ENCODE measurements at places on chromosomes 16 and 17.

DNA sequence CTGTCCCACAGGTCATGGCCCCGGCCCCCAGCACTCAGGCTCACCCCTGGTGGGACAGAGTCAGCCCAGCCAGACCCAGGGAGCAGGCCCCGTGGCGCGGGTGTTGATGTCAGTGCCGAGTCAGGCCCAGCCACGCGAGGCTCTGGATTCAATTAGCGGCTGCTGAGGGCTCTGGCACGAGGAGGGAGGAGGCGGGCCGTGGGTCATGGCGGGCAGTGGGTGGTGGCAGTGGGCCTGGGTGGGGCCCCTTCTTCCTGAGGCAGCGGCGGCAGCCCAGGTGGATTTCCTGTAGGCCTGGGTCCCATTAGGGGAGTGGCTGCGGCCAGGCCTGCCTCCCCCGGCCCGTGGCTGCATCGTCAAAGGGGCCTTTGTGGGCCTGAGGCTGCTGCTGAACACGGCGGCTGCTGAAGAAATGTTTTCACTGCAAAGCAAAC is 12.9 kb downstream of the VASN start:
- no peak for DNase-seq

GRCh38 chr16:72999541-73000019 is 48.3 kb downstream of the ZFHX3 start:
- DNase-seq: no peak

DNA sequence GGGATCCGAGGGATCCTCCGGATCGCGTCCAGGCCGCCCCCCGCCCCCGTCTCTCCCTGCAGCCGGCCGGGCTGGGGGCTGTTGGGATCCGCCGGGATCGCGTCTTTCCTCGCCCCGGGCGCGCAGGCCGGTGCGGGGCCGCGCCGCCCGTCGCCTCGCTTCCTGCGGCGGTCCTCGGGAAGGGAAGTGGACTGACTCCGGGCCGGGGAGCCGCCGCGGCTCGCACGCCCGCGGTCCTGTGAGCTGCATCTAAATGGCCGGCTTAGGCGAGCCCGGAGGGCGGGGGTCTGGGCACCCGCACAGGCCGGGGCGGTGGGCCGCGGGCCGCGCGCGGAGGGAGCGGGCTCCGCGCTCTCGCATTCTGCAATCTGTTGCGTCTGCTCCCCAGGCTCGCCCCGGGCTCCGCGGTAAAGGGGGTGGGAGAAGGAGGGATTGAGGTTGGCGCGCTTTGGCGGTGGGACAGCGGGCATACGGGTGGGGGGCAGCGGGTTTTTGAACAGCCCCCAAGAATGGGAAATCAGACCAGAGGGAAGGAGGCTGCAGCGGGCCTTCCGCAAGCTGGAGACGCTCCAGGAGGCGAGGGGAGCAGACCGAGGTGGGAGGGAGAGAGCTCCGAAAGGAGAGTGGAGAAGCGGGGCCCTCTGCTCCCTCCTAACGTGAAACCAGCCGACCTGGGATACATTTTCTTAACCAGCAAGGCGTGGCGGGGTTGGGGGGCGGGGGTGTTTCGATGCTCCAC is 2.2 kb downstream of the TMEM132E start:
- DNase-seq: no peak

GRCh38 chr16:12148120-12148519 is 171.6 kb downstream of the SNX29 start:
- no peak for DNase-seq

GRCh38 chr17:17691468-17692263 is 10.4 kb downstream of the RAI1 start:
- DNase-seq: no peak

- no peak for DNase-seq
Measured at GRCh38 chr17:57438066-57438731, 181.9 kb downstream of the MSI2 start.

DNA sequence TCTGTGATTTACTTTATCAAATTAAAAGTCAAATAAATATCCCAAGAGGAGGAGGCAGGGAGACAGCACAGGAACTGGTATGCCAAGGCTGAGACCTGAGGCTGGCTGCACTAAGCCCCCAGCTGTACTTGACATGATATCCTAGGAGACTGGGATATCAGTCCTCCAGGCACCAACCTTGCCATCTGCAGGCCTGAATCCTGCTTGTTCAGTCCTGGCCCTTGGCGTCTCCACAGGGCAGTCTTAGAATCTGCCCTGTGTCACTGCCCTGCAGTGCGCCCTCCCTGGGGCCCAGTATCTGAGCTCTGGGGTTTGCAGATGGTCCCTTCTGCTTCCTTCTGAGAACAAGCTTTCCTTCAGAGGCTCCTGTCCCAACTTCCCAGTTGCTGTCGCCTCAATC is 75.9 kb downstream of the HS3ST3A1 start:
- DNase-seq: no peak

- DNase-seq: no peak
Measured at GRCh38 chr17:3838206-3838605, 7.8 kb downstream of the NCBP3 start.

GRCh38 chr17:44804302-44805089 is 25.6 kb downstream of the GJC1 start:
- DNase-seq: no peak

GRCh38 chr16:73145166-73145880 is 97.4 kb upstream of the ZFHX3 start:
- no peak for DNase-seq

DNA sequence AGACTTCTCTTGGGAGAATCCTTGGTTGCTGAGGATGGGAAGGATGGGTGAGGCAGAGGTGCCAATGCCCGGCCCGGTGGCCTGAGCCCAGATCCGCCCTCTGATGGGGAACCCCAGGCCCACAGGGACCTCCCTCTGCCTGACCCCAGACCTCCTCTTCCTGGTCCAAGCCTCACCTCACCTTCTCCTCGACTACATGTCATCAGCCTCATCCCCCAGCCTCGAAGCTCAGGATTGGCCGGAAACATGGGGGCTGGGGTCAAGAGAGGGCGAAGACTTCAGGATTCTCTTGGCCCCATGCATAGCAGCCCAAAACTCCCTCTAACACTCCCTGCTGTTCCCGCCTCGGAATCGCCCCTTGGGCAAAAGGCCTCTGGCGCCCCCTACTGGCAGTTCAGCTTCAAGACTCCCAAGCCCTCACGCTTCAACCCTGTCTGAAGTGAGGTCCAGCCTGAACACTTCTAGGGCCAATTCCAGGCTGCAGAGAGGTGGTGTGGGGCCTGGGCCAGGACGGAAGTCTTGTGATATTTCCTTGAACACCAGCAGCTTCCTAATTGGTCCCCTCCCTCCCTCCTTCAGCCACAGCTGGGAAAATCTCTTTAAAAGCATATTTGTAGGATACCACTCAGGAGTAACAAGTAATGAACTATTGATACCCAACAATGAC is 47.2 kb downstream of the ARHGAP27 start:
- peak; percentile 82 for DNase-seq

GRCh38 chr17:72164158-72164739 is 43.4 kb downstream of the SOX9 start:
- no peak for DNase-seq

DNA sequence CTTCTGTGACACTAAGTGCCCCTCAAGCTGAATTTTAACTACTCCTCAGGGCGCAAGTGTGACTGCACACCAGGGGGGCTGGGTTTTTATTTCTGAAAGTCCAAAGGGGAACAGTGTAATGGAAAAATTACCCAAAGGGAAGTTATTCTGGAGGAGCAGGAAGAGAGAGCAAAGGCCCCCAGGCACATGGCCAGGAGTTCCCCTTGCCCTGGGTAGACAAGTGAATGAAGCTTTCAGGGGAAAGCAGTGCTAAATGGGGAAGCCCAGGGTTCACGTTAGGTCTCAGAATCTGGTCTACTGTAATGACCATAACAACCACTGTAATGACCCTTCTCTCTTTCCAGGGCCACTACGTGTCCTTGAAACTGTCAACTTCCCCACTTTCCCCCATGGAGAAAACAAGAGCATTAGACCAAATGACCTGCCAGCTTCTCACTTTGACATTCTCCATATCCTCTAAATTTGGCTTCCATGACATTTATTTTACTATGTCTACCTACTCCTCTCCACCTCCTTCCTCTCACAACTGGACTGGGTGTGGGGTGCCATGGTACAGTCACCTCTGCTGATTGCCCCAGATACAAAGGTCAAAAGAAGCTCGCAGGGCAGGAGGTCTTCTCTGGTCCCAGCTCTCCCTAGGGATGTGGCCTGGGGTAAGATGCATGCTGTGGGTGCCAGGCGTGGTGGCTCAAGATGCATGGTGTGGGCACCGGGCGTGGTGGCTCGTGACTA is 34.1 kb upstream of the MMP2 start:
- no peak for DNase-seq

DNA sequence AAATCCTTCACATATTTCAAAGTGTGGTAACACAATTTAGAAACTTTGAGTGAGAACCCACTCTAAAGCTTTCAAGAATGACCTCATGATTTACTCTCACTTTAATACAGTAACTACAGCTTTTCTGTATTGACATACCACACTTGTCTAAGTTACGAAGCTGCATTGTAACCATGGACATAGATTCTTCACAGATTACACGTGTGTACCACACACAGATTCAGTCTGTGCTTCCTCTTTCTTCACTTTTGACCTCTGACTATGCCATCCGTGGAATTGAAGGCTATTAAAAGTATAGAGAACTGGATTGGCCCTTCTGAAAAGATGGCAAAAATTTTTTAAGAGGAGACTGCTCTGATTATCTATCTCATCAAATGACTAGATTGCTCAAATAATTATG is 172.7 kb downstream of the TANC2 start:
- DNase-seq: no peak

- no peak for DNase-seq
Measured at GRCh38 chr17:17474341-17474740, 2.5 kb upstream of the MED9 start.

DNA sequence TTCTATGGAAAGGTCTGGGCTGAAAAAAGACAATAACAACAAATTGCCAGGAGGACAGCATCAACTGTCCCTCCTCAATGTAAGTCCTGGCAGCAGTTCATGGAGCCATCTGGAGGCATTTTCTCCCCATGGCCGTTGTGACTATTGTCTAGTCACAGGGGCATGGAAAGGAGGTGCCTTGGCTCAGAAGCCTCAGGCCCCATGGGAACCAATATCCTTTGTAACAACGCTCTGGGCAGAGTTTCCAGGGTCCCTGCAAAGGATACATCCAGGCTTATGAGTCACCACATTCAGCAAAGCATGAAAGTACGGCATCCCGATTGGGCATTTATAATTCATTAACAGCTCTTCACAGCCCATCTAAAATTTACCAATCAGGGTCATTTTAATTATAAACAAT is 85.2 kb downstream of the GLG1 start:
- no peak for DNase-seq

Measured in stimulated activated CD4-positive, alpha-beta T cell treated with anti-CD3 and anti-CD28 coated beads, Interleukin-2, amount 100 ng/mL, for 4 hours (primary cell).